ENCODE measurements at places on chromosomes 2 and 18. TPM values are rescaled to one million over a fixed set of nuclear protein-coding genes. Genes with fewer than 3 reads are reported as not detected.

DNA sequence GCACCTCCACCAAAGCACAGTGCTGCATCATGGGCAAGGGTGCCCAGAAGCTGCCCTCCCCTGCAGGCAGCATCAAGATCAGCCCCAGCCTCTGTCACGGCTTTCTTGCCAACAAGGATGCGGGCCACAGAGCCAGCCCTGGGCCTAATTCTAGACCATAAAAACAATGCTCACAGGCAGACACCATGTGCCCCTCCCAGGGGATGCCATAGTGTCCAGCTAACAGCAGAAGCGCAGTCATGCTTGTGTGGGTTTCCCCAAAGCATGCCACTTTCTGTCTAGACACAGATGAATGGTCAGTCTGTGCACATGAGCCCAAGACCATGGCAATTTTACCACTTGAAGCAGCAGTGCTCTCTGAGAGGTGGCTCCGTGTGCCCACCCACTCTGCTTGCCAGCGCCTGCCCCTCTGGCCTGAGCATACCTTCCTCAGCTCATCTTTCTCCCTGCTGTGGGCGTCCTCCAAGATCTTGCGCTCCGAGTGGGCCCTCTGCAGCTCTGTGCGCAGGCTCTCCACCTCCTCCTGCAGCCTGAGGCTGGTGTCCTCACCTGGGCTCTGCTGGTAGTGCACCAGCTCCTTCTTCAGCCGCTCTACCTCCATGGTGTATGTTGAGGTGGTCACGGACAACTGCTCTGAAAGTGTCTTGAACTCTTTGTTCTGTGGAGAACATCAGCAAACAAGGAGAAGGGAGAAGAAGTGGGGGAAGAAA lies 81.3 kb upstream of the ACAA2 start:
- DNase-seq: no peak
- no peaks in the 10 kb centered on the region for H3K27me3 ChIP-seq
- no peak overlapping the region for H3K27ac ChIP-seq
- peaks cover 17% of the 10 kb centered on the region for H3K36me3 ChIP-seq

DNA sequence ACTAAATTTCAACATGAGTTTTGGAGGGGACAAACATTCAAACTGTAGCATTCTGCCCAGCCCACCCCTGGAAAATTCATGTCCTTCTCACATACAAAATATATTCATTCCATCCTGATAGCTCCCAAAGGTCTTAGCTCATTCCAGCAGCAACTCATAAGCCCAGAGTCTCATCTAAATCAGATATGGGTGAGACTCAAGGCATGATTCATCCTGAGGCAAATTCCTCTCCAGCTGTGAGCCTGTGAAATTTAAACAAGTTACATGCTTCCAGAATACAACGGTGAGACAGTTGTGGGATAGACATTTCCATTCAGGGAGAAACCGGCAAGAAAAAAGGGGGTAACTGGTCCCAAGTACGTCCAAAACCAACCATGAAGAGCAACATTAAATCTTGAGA lies 43.5 kb upstream of the FAHD2A start:
- no peak for DNase-seq
- no peak overlapping the region for H3K4me3 ChIP-seq
- H3K4me1 ChIP-seq: no peaks in the 10 kb centered on the region
- H3K27me3 ChIP-seq: no peaks in the 10 kb centered on the region
- H3K27ac ChIP-seq: no peak overlapping the region
- H3K36me3 ChIP-seq: no peaks in the 10 kb centered on the region

DNA sequence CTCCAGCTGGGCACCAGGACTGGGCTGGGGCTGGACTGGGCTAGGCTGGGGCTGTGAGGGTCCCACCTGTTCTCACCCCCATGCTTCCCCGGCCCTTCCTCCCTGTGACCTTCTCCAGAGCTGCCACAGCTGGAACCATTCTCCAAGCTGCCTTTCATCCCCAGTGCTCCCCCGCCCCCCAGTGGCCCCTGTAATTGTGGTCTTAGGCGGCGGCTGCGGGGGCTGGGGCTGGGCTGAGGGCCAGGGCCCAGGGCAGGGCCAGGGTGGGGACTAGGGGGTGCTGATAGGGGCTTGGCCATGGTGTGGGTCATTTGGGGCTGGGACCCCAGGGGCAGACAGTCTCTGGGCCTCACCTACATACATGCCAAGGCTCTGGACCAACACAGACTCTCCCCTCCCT lies 2.8 kb upstream of the WNT10A start:
- peaks cover 35% of the 10 kb centered on the region for H3K4me1 ChIP-seq
- no peak for DNase-seq
- no peaks in the 10 kb centered on the region for H3K36me3 ChIP-seq

DNA sequence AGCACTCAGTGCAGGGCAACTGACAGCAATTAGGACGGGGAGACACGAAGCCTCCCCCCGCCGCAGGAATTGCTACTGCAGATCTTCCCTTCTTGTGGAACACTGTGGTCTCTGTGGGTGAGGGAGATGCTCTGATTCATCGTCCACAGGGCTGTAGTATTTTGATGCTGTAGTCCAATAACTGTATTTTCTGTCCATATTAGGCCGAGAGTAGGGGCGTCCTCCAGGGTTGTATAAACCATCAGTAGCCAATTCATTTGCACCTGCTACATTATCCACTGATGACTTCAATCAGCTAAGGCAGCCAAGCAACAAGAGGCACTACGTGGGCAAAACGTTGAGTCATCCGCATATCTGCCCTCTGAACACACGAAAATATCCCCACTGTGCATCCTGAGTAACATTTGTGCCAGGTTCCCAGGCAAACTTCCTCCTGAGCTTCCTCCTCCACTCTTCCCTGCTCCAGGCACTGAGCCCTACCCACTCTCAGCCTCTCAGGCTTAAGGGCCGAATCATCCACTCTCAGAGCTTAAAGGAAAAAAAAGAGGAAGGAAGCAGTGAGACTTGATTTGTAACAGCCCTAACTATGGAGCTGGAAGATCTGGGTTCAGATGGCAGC lies 62.1 kb downstream of the LBH start:
- peak; percentile 38 for DNase-seq
- no peak overlapping the region for H3K27ac ChIP-seq
- H3K4me1 ChIP-seq: no peaks in the 10 kb centered on the region
- no peak overlapping the region for H3K4me3 ChIP-seq

GRCh38 chr18:56067214-56067894 lies 479.4 kb upstream of the TCF4 start:
- no peaks in the 10 kb centered on the region for H3K4me1 ChIP-seq
- no peak overlapping the region for H3K27ac ChIP-seq
- DNase-seq: no peak

DNA sequence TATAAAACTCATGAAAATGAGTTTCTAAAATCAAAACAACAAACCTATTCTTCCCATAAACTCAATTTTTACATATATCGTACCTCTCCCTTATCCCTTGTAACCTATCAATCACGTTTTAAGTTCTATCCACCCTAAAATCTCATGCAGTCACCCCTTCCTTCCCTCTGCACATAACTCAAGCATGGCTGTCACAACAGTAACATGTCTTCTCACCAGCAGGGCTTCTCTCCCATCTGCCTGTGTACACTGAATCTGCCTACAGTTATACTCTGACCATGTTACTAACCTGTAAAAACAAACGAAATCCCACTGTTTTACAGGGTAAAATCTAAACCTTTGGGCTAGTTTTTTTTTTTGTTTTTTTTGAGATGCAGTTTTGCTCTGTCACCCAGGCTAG lies 68.2 kb downstream of the MAP4K3 start:
- H3K27me3 ChIP-seq: no peaks in the 10 kb centered on the region
- H3K36me3 ChIP-seq: peaks cover 15% of the 10 kb centered on the region
- peaks cover 6% of the 10 kb centered on the region for H3K4me1 ChIP-seq
- H3K27ac ChIP-seq: no peak overlapping the region
- H3K4me3 ChIP-seq: no peak overlapping the region

GRCh38 chr2:176193048-176193447 lies 4.6 kb downstream of the HOXD1 start:
- no peak overlapping the region for H3K4me3 ChIP-seq
- H3K36me3 ChIP-seq: no peaks in the 10 kb centered on the region
- peaks cover 94% of the 10 kb centered on the region for H3K27me3 ChIP-seq
- no peak overlapping the region for H3K27ac ChIP-seq
- peaks cover 23% of the 10 kb centered on the region for H3K4me1 ChIP-seq
- no peak for DNase-seq

DNA sequence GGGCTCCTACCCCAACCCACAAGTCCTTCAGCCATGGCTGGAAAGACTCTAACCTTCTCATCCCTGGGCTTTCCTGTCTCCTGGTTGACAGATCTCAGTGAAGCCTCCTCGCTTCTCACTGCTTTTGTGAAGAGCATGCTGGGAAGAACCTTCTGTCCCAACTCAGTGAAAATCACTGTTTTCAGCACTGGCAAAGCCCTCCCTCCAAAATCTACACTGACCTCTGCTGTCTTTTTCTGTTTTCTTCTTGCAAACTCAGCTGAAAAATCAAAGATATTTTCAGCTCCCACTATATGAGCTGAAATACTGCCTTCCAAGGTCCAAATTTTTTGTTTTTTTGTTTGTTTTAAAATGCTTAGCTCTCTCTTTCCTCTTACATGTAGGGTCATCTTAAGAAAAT lies 266.3 kb upstream of the AGAP1 start:
- H3K27ac ChIP-seq: no peak overlapping the region
- no peaks in the 10 kb centered on the region for H3K27me3 ChIP-seq
- H3K4me1 ChIP-seq: peaks cover 14% of the 10 kb centered on the region
- no peaks in the 10 kb centered on the region for H3K36me3 ChIP-seq

DNA sequence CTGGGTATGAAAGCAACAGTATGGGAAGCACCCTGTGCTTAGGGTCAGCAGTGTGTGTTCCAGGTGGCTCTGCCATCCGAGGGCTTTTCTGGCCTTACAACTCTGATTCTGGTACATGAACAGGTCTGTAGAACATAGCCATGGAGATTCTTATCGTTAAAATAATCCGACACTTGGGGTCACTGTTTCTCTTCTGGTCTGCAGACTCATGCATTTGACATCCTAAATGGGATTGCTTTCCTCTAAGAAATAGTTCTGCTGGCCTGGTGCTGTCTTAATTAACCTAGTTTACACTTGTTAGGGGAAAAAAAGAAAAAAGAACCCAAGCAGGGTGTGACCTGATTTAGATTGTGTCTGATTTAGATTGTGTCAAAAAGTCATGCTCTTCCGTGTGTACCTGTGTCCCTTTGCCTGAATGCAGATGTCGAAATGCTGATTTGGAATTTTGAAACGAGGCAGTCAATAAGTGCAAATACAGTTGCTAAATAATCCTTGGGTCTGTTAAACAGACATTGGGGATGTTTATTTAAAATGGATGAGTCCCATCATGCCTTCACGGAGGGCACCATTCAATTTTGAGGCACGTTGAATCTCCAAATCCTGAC lies 59.6 kb downstream of the TRPM8 start:
- no peaks in the 10 kb centered on the region for H3K36me3 ChIP-seq
- H3K27ac ChIP-seq: no peak overlapping the region
- H3K4me1 ChIP-seq: no peaks in the 10 kb centered on the region
- peak; percentile 76 for DNase-seq

DNA sequence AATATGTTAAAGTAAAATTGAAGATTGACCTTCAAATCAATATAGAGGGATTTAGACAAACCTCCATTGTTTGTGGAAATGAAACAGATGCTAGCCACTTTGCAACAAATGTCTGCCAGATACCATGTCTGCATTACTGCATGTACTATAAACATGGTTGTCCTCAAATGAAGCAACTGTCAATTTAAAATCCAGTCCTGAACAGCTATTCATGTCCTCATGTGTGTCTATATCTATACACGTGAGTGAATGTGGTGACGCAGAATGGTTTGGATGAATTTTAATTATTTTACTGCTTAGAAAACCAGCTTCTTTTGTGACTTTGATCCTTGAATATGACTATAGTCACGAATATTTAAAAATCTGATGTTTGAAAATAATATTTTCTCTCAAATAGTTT lies 71.5 kb downstream of the NYAP2 start:
- no peaks in the 10 kb centered on the region for H3K27me3 ChIP-seq
- no peak overlapping the region for H3K27ac ChIP-seq
- no peaks in the 10 kb centered on the region for H3K36me3 ChIP-seq
- DNase-seq: no peak

DNA sequence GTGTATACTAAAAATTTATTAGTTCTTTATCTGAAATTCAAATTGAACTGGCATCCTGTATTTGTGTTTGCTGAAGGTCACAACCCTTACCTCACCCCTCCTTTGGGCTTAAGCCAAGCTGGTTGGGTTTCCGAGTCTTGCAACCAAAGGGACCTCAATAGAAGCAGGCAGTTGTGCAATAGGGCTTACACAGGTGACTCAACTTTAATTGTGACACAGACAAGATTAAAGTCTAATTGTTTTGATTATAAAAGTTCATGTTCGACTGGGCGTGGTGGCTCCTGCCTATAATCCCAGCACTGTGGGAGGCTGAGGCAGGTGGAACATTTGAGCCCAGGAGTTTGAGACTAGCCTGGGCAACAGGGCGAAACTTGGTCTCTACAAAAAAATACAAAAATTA lies 71.5 kb downstream of the RAB31 start:
- no peak overlapping the region for H3K4me3 ChIP-seq
- peaks cover 22% of the 10 kb centered on the region for H3K4me1 ChIP-seq
- H3K27me3 ChIP-seq: no peaks in the 10 kb centered on the region
- H3K36me3 ChIP-seq: no peaks in the 10 kb centered on the region

DNA sequence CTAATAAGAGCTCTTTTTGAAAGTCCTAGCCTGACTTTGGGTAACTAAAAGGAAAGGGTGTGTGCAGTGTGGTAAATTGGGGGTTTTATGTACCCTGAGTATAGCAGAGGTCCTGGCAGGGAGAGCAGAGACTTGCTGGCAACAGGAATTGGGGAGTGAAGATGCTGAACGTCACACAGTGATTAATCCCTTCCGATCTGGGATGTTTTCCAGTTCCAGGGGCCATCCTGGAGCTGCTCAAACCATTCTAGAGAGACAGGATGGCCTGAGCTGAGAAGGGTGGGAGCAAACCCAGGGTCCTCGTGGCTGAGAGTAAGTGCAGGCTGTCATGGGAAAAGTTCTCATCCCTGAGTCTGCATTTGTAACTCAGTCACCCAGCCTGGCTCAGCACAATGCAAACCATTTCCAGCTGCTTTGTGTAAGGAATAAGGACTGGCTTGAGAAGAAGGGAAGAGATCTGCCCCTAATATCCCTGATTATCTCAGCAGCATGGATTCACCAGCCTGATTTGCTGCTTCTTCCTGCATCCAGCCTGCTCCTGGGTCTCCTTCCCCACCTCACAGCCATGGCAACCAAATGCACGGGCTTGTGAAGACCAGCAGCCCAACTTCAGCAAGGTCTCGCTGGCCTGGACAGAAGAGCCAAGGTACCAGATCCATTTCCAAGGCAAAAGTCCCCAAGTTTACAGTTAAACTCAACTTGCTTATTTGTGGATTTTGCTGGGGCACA lies 47.1 kb upstream of the CELF4 start:
- H3K4me3 ChIP-seq: no peak overlapping the region
- DNase-seq: peak; percentile 62
- no peak overlapping the region for H3K27ac ChIP-seq
- no peaks in the 10 kb centered on the region for H3K27me3 ChIP-seq

GRCh38 chr2:237486819-237487448 lies at the start of gene MLPH:
MLPH (plus strand) TSS chr2:237487251; CDS start chr2:237493427, 6,176 bp downstream.
- H3K27ac ChIP-seq: peak within 1 kb of the TSS; percentile 88
- H3K36me3 ChIP-seq: peaks cover 7% of the 10 kb centered on the region
- no peaks in the 10 kb centered on the region for H3K27me3 ChIP-seq
- DNase-seq: peak; percentile 82
- H3K4me1 ChIP-seq: peaks cover 21% of the 10 kb centered on the region

The DSC3 gene
- total RNA-seq: 2.2 TPM

The SERPINB11 gene
- not detected for total RNA-seq
